ENCODE measurements at places on chromosomes 13 and 19. TPM values are rescaled to one million over a fixed set of nuclear protein-coding genes. Genes with fewer than 3 reads are reported as not detected.

Gene DACT3
- 1.9 TPM for total RNA-seq

DNA sequence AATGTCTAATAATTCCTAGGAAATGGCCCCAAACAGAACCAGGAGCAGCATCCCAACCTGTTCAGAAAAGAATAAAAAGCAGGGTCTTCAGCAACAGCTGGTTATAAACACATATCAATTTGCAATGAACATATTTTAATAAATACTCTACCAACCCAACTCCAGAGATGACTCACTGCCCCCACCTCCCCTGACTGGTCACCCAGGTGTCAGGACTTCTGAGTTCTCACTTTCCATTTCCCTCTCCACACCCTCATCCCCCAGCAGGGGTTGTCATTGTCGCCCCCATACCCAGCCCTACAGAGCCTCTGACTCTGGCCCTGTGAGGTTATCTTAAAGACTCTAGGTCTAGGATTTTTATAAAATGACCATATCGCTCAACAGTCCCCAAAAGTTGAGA is 6.9 kb downstream of the SERPINE3 start:
- H3K4me1 ChIP-seq: no peaks in the 10 kb centered on the region
- H3K4me3 ChIP-seq: no peak overlapping the region
- no peaks in the 10 kb centered on the region for H3K27me3 ChIP-seq
- H3K27ac ChIP-seq: no peak overlapping the region
- DNase-seq: no peak

- H3K27ac ChIP-seq: peak overlapping the region; percentile 96
- no peak for DNase-seq
- 0 out of 2 replicates have a peak overlapping the region, but pooled peaks have one; percentile 24 for H3K4me3 ChIP-seq
- peaks cover 32% of the 10 kb centered on the region for H3K4me1 ChIP-seq
- peaks cover 21% of the 10 kb centered on the region for H3K36me3 ChIP-seq
Observed at GRCh38 chr13:98476106-98476505, 100.8 kb downstream of the STK24 start.

- H3K27ac ChIP-seq: peak overlapping the region; percentile 88
- peaks cover 9% of the 10 kb centered on the region for H3K4me1 ChIP-seq
- H3K4me3 ChIP-seq: peak overlapping the region; percentile 73
- DNase-seq: peak; percentile 79
- H3K36me3 ChIP-seq: no peaks in the 10 kb centered on the region
- no peaks in the 10 kb centered on the region for H3K27me3 ChIP-seq
Observed at GRCh38 chr19:47273313-47274070, 1.2 kb upstream of the INAFM1 start.

- no peak overlapping the region for H3K27ac ChIP-seq
- DNase-seq: peak; percentile 11
- no peaks in the 10 kb centered on the region for H3K4me1 ChIP-seq
- H3K36me3 ChIP-seq: no peaks in the 10 kb centered on the region
Observed at GRCh38 chr13:92972751-92973150, 253.9 kb upstream of the GPC6 start.

- H3K27ac ChIP-seq: peak overlapping the region; percentile 73
- H3K4me3 ChIP-seq: peak overlapping the region; percentile 23
- peak; percentile 92 for DNase-seq
- H3K4me1 ChIP-seq: peaks cover 32% of the 10 kb centered on the region
- H3K27me3 ChIP-seq: no peaks in the 10 kb centered on the region
Observed at GRCh38 chr13:77507931-77508776, 27.4 kb upstream of the SCEL start.

- no peaks in the 10 kb centered on the region for H3K36me3 ChIP-seq
- H3K27me3 ChIP-seq: peaks cover 71% of the 10 kb centered on the region
- no peak overlapping the region for H3K27ac ChIP-seq
- no peaks in the 10 kb centered on the region for H3K4me1 ChIP-seq
Observed at GRCh38 chr19:50565984-50566903, 2.0 kb downstream of the LRRC4B start.

- peak overlapping the region; percentile 27 for H3K27ac ChIP-seq
- H3K4me1 ChIP-seq: no peaks in the 10 kb centered on the region
- peak; percentile 7 for DNase-seq
- H3K27me3 ChIP-seq: no peaks in the 10 kb centered on the region
Observed at GRCh38 chr13:75079226-75079625, 402.7 kb downstream of the TBC1D4 start.

GRCh38 chr13:72804301-72804700 is 22.4 kb downstream of the PIBF1 start:
- no peak overlapping the region for H3K27ac ChIP-seq
- no peaks in the 10 kb centered on the region for H3K36me3 ChIP-seq
- H3K4me1 ChIP-seq: no peaks in the 10 kb centered on the region
- no peak for DNase-seq
- H3K27me3 ChIP-seq: no peaks in the 10 kb centered on the region
- no peak overlapping the region for H3K4me3 ChIP-seq

GRCh38 chr19:43507880-43508279 is 3.3 kb upstream of the PHLDB3 start:
- H3K36me3 ChIP-seq: no peaks in the 10 kb centered on the region
- H3K27me3 ChIP-seq: no peaks in the 10 kb centered on the region
- no peak for DNase-seq
- no peak overlapping the region for H3K27ac ChIP-seq
- H3K4me3 ChIP-seq: no peak overlapping the region
- H3K4me1 ChIP-seq: 0 out of 2 replicates have a peak, but pooled peaks cover 8% of the 10 kb centered on the region

DNA sequence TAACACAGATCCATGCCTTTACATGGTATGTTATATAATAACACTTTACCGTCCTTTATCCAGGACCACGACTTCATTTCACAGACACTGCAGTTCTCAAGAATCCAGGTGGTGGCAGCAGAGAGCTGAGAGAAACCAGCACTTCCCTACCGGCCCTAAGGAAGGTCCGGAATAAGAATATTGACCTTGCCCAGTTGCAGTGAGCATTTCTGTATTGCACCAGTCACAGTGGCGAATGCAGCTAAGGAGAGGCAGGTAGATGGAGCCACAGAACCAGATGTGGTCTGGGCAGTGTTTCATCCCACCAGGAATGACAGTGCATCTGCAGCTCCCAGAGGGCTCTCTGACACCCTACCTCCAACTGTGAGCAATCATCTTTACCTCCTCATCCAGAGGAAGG is 44.6 kb downstream of the ZNF787 start:
- DNase-seq: peak; percentile 81
- no peaks in the 10 kb centered on the region for H3K4me1 ChIP-seq
- no peaks in the 10 kb centered on the region for H3K36me3 ChIP-seq
- H3K27me3 ChIP-seq: no peaks in the 10 kb centered on the region
- H3K4me3 ChIP-seq: no peak overlapping the region
- no peak overlapping the region for H3K27ac ChIP-seq

- H3K4me3 ChIP-seq: no peak overlapping the region
- no peaks in the 10 kb centered on the region for H3K36me3 ChIP-seq
- H3K4me1 ChIP-seq: no peaks in the 10 kb centered on the region
- H3K27ac ChIP-seq: no peak overlapping the region
- DNase-seq: no peak
- H3K27me3 ChIP-seq: no peaks in the 10 kb centered on the region
Observed at GRCh38 chr19:17326595-17326966, 8.1 kb downstream of the ANO8 start.

Gene TMEM255B
- 35.5 TPM for total RNA-seq

DNA sequence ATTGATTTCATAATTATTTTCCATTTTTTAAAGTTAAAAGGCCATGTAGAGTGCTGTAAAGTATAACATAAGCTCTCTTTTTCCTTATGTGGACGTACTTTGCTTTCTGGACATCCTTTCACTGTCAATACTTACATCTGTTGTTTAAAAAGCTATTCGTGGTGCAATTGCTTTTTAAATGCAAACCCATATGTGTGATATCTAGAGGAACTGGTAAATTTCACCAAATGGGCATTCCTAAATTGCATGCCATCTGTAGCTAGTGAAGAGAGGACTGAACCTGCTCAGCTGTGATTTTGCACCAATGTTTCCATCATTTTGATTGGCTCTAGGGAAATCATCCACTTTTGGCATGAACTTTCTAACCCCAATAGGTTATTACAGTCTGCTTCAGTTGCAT is 129.4 kb downstream of the PCDH17 start:
- H3K27ac ChIP-seq: no peak overlapping the region
- no peaks in the 10 kb centered on the region for H3K36me3 ChIP-seq
- H3K27me3 ChIP-seq: no peaks in the 10 kb centered on the region
- DNase-seq: no peak
- no peaks in the 10 kb centered on the region for H3K4me1 ChIP-seq
- no peak overlapping the region for H3K4me3 ChIP-seq

- DNase-seq: no peak
- no peaks in the 10 kb centered on the region for H3K27me3 ChIP-seq
- H3K36me3 ChIP-seq: no peaks in the 10 kb centered on the region
- no peak overlapping the region for H3K4me3 ChIP-seq
Observed at GRCh38 chr19:49125025-49125731, 5.8 kb downstream of the PPFIA3 start.

DNA sequence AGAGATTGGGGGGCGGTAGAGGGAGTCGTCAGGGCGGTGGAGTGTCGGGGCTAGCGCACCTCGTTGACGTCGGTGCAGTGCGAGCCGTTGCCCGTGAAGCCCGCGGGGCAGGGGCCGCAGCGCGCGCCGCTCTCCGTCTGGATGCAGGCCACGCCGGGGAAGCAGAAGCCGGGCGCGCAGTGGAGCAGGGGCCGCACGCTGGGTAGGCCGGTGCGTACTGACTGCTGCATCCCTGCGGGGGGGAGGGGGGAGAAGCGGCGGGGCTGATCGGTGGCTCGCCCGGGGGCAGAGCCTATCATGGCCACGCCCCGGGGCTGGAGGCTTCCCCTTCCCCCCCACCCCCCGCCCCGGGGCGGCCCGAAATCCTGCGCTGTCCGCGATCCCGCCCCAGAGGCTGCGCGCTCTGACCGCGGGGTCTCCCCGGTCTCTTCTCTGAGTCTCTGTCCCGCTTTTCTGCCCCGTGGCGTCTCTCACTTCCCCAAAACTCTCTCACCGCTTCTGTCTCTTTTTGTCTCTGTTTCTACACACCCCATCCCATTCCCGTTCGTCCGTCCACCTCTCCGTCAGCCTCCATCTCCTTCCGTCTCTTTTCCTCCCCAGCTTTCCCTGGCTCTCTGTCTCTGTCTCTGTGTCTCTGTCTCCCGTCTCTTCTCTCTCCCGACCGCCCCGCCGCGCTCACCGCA is 1.1 kb downstream of the COMP start:
- peaks cover 27% of the 10 kb centered on the region for H3K27me3 ChIP-seq
- H3K4me3 ChIP-seq: peak overlapping the region; percentile 24
- no peaks in the 10 kb centered on the region for H3K36me3 ChIP-seq
- H3K4me1 ChIP-seq: no peaks in the 10 kb centered on the region
- DNase-seq: no peak

All from PC-3 (cell line).